ENCODE measurements at places on chromosomes 13 and 19. TPM values are rescaled to one million over a fixed set of nuclear protein-coding genes. Genes with fewer than 3 reads are reported as not detected.

- no peak for DNase-seq
Observed at GRCh38 chr19:27767234-27767633, 1445.7 kb downstream of the UQCRFS1 start.

Gene ANGPTL8
- 0.52 TPM for polyA plus RNA-seq

Gene FSD1
- polyA plus RNA-seq, result 5.4 TPM

Gene C13orf46
- 0.23 TPM for polyA plus RNA-seq

Gene NLRP12
- polyA plus RNA-seq, result 0.25 TPM

Gene WDR88
- polyA plus RNA-seq, result 0.78 TPM

- no peak for DNase-seq
Observed at GRCh38 chr13:19596960-19597361, 35.6 kb upstream of the TPTE2 start.

GRCh38 chr19:22335716-22336115 lies 49.5 kb downstream of the ZNF729 start:
- DNase-seq, result no peak

Gene ICAM1
- 10.3 TPM for polyA plus RNA-seq

Gene PEAK3
- polyA plus RNA-seq, result not detected

Gene ZNF560
- 0.57 TPM for polyA plus RNA-seq

GRCh38 chr13:66681403-66681802 lies 548.7 kb downstream of the PCDH9 start:
- no peak for DNase-seq

GRCh38 chr13:110652764-110653163 lies 37.4 kb downstream of the NAXD start:
- DNase-seq, result no peak

DNA sequence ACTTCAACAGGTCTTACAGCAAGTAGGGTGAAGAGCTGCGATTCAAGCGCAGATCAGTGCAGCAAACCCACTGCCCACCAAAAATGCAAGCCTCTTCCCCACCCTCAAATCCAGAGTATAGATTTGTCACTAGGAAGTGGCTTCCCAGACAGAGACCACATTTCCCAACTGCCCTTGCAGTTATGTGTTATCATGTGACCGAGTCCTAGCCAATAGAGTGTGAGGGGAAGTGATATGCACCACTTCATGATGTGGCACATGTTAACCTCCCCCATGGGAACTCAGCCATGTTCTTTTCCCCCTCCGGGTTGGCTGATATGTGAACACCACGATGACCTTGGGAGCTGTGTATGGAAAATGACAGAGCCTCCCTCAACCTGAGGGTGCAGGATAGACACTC lies 50.8 kb downstream of the MBD3L2B start:
- no peak for DNase-seq

Gene FPR3
- polyA plus RNA-seq, result 0.27 TPM

DNA sequence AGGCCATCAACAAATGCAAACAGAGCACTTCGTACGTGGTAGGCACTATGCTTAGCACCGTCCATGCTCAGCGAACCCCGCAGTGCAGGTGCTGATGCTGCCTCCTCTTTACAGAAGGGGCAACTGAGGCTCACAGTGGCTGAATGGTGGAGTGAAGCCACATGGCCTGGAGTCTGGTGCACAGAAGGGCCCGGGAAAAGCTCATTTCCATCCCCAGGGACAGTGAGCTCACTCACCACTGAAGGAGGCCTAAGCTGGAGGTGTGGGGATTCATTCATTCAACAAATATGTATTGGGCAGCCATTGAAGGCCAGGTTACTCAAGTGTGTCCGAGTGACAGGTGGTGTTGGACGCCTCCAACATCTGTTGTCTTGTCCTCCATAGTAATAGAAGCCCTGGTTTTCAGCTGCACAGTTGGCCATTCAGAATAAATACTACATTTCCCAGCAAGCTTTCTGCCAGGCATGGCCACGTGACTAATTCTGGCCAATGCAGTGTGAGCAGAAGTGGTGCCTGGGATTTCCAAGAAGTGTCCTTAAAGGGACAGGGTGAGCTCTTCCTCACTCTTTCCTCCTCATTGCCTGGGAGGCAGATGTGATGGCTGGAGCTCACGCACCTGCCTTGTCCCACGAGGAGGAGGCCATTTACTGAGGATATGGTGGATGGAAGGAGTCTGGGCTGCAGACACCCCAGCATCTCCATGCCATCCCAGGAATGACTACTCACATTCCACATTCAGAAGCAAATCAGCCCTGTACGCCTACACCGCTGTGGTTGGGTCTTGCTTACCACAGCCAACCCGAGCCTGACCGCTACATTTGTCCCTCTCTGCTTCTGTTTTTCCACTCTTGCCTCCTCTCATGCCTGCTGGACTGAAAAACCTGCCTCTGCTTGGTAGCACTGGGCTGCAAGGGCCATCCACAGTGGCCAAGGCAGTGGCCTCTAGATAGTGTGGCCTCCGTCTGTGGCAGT lies 2.3 kb upstream of the ZNRF4 start:
- DNase-seq, result no peak

DNA sequence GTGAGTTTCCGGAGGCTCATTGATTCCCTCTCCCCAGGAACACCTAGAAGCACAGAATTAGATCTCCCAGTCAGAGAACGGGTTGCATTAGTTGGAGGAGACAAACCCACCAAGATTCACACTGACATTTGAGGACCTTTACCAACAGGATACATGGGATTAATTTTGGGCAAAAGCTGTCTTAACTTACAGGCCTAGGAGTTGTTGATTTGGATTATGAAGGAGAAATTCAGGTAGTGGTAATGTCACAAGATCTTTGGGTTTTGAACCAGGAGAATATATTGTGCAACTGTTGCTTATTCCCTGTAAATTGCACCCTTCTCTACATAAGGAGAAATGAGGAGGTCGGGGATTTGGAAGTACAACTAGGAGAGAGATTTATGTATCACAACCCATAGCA lies 38.0 kb downstream of the POSTN start:
- DNase-seq, result no peak

- no peak for DNase-seq
Observed at GRCh38 chr13:110575322-110576069, 14.0 kb upstream of the RAB20 start.

Gene RNF17
- polyA plus RNA-seq, result 0.86 TPM

- no peak for DNase-seq
Observed at GRCh38 chr13:35793823-35794222, 317.3 kb upstream of the MAB21L1 start.

DNA sequence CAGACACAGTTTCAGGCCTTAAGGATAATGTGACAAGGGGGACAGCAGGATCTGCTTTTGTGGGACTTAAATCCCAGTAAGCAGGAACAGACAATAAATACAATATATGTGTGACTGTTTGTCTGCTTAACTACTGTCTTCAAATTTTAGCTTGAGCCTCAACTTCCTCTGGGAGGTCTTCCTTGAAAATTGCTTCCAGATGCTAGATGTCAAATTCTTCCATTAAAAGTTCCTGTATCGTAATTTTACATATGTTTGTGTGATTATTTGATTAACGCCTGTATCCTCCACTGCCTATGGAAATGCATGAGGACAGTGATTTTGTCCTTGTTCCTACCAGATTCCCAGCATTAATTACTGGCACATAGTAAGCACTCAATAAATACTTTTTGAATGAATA lies 385.5 kb downstream of the NDFIP2 start:
- DNase-seq, result no peak

DNA sequence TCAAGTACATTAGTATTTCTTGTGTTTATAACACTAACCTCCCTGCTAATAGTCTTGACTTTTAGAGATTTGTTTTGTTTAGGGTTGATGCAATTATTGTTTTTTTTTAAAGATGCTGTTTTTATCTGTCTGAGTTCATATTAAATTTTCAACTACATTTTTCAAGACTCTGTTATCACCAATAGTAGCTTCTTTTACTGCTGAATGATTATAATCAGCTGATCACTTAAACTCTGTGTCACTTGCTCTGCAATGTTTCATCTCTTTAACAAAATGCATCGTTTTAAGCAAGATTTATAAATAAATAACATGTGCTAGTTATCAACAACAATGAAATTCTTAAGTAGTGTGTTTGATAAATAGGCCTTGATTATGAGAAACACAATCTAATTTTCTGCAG lies 920.9 kb upstream of the PCDH20 start:
- no peak for DNase-seq

DNA sequence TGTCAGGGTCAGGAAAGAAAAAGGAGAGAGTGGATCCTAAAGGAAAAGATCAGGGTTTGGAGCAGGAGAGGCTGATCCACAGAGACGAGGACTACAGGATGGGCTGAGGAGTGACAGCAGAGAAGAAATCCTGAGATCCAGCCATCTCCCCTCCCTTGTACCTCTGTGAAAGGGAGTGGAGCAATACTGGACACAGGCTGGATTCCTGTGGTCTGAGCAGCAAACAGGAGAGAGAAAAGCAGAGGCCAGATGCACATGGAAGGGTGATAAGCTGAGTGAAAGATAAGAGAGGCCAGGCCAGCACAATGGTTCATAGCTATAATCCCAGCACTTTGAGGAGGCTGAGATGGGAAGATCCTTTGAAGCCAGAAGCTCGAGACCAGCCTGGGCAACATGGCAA lies 472.1 kb upstream of the TSHZ3 start:
- no peak for DNase-seq

GRCh38 chr19:18868380-18869022 lies 27.5 kb downstream of the CERS1 start:
- DNase-seq, result no peak

Gene PDE4A
- 2.7 TPM for polyA plus RNA-seq

Gene CYSLTR2
- polyA plus RNA-seq, result 0.38 TPM

Gene CCL25
- polyA plus RNA-seq, result 0.33 TPM

Gene S1PR5
- polyA plus RNA-seq, result 1.5 TPM

Gene SIGLEC6
- polyA plus RNA-seq, result not detected

Gene ZNF329
- 22.7 TPM for polyA plus RNA-seq

DNA sequence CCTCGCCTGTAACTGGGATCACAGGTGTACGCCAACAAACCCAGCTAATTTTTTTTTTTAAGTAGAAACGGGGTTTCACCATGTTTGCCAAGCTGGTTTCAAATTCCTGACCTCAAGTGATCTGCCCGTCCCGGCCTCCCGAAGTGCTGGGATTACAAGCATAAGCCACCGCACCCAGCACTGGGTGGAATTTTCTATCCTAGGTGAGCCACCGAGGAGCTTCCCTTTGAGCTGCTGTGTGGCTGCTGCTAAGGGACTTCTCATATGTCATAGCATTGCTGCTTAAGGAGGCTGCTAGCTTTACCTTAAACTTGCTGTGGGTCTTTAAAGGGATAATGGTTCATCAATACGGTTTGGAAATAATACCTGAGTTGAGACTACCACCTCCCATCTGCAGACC lies 2.9 kb upstream of the AMER2 start:
- no peak for DNase-seq

DNA sequence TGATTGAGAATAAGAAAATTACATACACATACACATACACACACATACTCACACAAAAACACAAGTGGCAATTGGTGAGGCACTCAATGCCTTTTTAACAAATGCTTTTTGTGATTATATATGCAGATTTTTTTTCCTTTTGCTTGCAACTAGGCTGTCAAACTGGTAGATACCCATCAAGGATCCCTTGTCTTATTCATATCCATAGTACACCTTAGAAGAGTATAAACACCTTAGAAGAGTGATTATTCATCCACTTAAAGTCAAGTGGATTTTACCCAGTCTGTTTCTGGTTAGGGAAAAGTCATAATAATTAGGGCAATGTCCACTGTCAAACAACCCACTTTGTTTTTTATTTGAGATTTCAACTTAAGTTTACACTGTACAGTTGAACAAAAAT lies 1773.4 kb upstream of the MIR17HG start:
- DNase-seq, result no peak

Gene SBSN
- polyA plus RNA-seq, result not detected

GRCh38 chr13:24680258-24680920 lies at the start of gene ATP12A:
Gene ATP12A, plus strand, starts transcription at chr13:24680408. Its CDS starts 336 bp downstream, at chr13:24680744.
- no peak for DNase-seq

Gene IL17D
- polyA plus RNA-seq, result 19.4 TPM

DNA sequence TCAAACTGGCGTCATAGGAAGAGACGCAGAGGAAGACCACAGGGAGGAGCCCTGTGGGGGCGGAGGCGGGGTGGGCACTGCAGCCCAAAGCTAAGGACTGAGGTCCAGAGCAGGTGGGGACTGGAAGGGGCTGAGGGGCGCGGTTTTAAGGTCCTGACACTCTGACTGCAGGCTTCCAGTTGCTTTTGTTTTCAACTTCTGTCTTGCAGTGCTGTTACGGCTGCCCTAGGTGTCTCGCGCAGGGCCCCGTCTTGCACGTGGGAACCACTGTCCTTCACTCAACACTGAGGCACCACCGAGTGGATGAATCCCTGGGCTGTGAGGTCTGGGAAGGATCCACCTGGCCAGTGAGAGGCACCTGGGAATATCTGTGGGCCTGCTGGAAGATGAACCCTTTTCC lies 76.0 kb downstream of the TEX29 start:
- DNase-seq, result no peak

Gene CYP2S1
- 0.25 TPM for polyA plus RNA-seq

GRCh38 chr13:35743165-35743564 lies 266.7 kb upstream of the MAB21L1 start:
- DNase-seq, result no peak

GRCh38 chr13:112715210-112715609 lies 25.4 kb downstream of the ATP11A start:
- no peak for DNase-seq

DNA sequence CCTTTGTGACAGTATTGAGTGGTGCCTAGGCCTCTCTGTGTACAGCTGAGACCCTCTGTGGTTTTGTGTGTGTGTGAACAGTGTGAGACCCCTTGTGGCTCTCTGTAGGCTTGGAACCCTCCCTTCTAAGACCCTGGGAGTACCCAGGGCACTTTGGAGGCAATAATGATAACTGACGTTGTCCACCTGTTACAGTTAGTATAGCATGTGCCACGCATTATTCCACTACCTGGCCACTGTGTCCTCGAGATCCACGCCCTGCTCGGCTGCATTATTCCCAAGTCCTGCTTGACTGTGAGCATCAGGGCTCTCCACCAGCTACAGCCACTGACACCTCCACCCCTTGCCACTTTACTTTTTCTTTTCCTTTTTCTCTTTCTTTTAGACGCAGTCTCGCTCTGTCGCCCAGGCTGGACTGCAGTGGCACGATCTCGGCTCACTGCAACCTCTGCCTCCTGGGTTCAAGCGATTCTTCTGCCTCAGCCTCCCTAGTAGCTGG lies 2.0 kb downstream of the GRAMD1A start:
- no peak for DNase-seq

GRCh38 chr13:112962911-112963625 lies 5.9 kb upstream of the MCF2L start:
- no peak for DNase-seq

DNA sequence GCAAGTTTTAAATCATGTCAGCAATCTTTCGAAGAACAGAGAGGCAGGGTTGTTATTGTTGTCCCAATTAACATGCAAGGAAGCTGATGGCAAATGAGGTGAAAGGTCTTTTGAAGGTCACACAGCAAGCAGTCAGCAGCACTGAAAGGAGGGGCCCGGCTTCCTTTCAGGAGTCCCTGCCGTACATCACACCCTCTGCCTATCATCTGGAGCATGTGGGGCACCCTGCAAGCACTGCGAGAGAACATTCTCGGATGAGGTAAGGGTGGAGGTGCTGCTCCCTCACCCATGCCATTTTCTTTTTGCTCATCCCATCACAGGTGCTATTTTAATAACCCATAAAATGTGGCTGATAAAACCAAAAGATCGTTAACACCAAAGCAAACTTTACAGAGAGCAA lies 111.2 kb downstream of the ENOX1 start:
- DNase-seq, result no peak
